ENCODE measurements at places on chromosomes 7 and 10. TPM values are rescaled to one million over a fixed set of nuclear protein-coding genes. Genes with fewer than 3 reads are reported as not detected.

PTPRZ1 gene
- 0.05 TPM for total RNA-seq

IKZF1 gene
- 228 TPM for total RNA-seq

CYP2C18 gene
- not detected for total RNA-seq

VAX1 gene
- total RNA-seq: not detected

PARP12 gene
- 18.6 TPM for total RNA-seq

VWDE gene
- total RNA-seq: 0.13 TPM

STRIP2 gene
- 56.1 TPM for total RNA-seq

GJC3 gene
- total RNA-seq: 0.40 TPM

TAF3 gene
- total RNA-seq: 21.0 TPM

SLC26A3 gene
- total RNA-seq: 0.37 TPM

ADARB2 gene
- not detected for total RNA-seq

CFAP46 gene
- total RNA-seq: 0.42 TPM

TMEM140 gene
- 6.4 TPM for total RNA-seq

SLC29A4 gene
- 0.34 TPM for total RNA-seq

BHLHA15 gene
- total RNA-seq: not detected

GRB10 gene
- 3.3 TPM for total RNA-seq

APBB1IP gene
- 44.8 TPM for total RNA-seq

KCND2 gene
- total RNA-seq: not detected

CDH23 gene
- 1.2 TPM for total RNA-seq

KCP gene
- 0.10 TPM for total RNA-seq

PNLIP gene
- total RNA-seq: 0.87 TPM

PNLIPRP2 gene
- total RNA-seq: 0.46 TPM

ACTL6B gene
- not detected for total RNA-seq

PRRT4 gene
- total RNA-seq: 0.49 TPM

CRYGN gene
- total RNA-seq: not detected

H2AZ2 gene
- total RNA-seq: 140 TPM

DENND11 gene
- 16.1 TPM for total RNA-seq

OR2A5 gene
- not detected for total RNA-seq

ARHGAP22 gene
- 0.63 TPM for total RNA-seq

CDHR3 gene
- 0.66 TPM for total RNA-seq

CLDN3 gene
- 0.22 TPM for total RNA-seq
